ENCODE measurements at places on chromosomes 1 and 21. TPM values are rescaled to one million over a fixed set of nuclear protein-coding genes. Genes with fewer than 3 reads are reported as not detected.

The CYP4Z1 gene
- total RNA-seq = not detected

The BGLAP gene
- 0.46 TPM for total RNA-seq

The TEDDM1 gene
- not detected for total RNA-seq

The AMY1B gene
- not detected for total RNA-seq

The MOB3C gene
- total RNA-seq = 3.6 TPM

The SFPQ gene
- total RNA-seq = 205 TPM

The CELA3A gene
- not detected for total RNA-seq

The ADGRL4 gene
- not detected for total RNA-seq

The HNRNPCL4 gene
- not detected for total RNA-seq

The RYR2 gene
- total RNA-seq = 0.02 TPM

The KRTAP21-2 gene
- total RNA-seq = not detected

The LYPLA2 gene
- 61.9 TPM for total RNA-seq

The NID1 gene
- total RNA-seq = 8.1 TPM

The LAD1 gene
- 0.56 TPM for total RNA-seq

The ARV1 gene
- 26.8 TPM for total RNA-seq

The TNFSF18 gene
- not detected for total RNA-seq

The DAB1 gene
- total RNA-seq = not detected

The DCST2 gene
- 0.46 TPM for total RNA-seq

The TGFB2 gene
- 25.7 TPM for total RNA-seq

The PKP1 gene
- total RNA-seq = 0.05 TPM

The KDM1A gene
- total RNA-seq = 87.4 TPM

The ASTN1 gene
- not detected for total RNA-seq

The RGS5 gene
- 0.66 TPM for total RNA-seq

The EPS15 gene
- total RNA-seq = 12.2 TPM

The CHI3L2 gene
- 0.36 TPM for total RNA-seq

The FCER1A gene
- not detected for total RNA-seq

The CFAP107 gene
- not detected for total RNA-seq

The HFM1 gene
- not detected for total RNA-seq

The C4BPB gene
- 1.6 TPM for total RNA-seq

The CGN gene
- 1.1 TPM for total RNA-seq

The GCSAML gene
- total RNA-seq = not detected

The KRTAP12-2 gene
- total RNA-seq = not detected

The RHD gene
- not detected for total RNA-seq

The PYHIN1 gene
- not detected for total RNA-seq

The DIP2A gene
- total RNA-seq = 12.1 TPM

The VHLL gene
- not detected for total RNA-seq

The RUNX3 gene
- 6.4 TPM for total RNA-seq

The GPR61 gene
- total RNA-seq = not detected

The KRTAP6-2 gene
- not detected for total RNA-seq

The TMEM269 gene
- 0.08 TPM for total RNA-seq
